ENCODE measurements at places on chromosomes 16 and 17.

GRCh38 chr17:72795941-72796340 is 296.5 kb downstream of the SLC39A11 start:
- no peak for DNase-seq

DNA sequence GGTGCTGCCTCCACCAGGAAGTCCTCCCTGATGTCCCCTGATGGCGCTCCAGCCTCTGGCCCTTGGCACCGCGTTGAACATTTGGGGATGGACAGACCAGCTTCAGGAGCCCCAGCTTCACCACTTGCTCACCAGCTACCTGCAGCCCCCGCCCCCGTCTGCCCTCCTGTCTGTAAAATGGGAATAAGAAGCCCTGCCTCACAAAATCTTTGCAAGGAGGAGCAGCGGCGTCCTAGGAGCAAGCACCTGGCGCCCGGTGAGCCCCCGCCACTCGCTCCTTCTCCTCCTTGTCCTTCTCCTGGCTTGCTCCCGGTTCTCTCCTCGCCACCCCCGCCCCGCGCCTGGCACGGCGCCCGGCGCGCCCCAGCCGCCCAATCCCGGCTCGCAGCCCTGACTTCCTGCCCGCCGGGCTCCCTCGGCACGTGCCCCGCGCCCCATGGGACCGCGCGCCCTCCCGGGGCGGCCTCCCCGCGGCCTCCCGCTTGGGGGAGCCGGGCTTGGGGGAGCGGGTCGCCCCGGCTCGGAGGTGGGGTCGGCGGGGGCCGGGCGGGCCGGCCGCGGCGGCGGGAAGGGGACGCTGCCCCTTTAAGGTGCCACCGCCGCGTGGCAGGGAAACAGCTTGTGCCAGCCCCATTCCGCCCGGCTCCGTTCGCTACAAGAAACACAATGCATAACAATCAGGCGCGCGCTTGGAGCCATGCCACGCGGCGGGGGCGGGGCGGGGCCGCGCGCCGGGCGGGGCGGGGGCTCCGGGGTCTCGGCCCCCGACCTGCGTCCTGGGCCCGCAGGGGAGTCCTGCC is 9.1 kb upstream of the PPP1R1B start:
- peak; percentile 41 for DNase-seq

- DNase-seq, result no peak
Measured at GRCh38 chr16:11658896-11659708, 9.2 kb upstream of the SNN start.

DNA sequence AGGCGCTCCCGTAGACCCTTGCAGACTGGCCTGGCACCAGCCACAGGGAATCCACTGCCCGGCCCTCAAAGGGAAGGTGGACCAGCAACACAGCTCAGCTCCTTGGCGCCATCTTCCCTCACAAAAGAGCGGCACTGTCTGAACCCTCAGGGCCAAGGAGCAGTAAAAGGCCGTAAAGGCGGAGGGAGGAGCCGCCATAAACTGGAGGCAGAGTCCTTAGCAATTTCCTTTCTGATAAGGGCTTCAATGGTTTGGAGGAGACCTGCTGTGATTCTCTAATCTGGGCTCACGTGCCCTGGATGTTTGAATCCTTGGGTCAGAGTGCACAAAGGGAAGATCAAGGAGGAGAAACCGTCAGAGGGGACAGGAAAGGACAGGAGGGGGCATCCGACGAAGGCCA is 15.5 kb upstream of the AXIN2 start:
- DNase-seq, result no peak

DNA sequence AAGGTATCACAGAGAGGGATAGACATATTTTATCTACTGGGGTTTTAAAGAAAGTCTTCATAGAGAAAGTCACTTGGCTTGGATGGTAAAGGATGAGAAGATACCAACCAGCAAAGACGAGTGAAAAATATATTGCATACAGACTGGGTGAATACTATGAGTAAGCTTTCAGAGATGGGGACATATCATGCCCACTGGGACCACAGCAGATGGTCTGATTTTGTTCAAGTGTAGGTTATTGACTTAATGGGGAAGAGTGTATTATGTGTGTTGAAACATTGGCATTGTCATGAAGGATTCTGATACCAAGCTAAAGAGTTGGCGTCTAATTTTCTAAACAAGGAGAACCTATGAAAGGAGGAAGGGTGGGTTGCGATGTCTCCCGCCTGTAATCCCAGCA is 13.8 kb upstream of the MMD start:
- DNase-seq, result no peak

DNA sequence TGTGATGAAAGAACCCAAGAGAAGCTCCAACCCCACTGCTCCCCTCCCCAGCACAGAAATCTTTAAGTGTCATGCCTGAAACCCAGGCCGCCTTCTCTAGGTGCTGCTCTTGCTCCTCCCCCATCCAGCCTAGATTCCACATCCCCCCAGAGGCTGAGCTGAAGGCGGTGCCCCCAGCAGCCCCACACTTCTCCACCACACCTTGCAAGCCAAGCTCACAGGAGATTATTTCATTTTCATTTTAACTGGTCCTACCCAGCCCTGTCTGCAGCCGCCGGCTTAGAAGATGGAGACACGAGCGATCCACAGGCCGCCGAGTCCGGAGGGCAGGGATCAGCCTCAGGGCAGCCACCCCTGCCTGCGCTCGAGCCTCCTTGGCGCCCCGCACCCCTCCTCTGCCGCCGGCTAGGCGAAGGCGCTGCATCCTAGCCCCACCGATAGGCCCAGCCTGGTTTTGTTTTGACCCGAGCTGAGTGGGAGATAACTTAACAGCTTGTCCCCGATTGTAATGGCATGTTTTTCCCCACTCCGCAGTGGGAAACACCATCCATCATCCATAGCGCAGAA is 125.3 kb downstream of the RBFOX3 start:
- DNase-seq, result no peak

DNA sequence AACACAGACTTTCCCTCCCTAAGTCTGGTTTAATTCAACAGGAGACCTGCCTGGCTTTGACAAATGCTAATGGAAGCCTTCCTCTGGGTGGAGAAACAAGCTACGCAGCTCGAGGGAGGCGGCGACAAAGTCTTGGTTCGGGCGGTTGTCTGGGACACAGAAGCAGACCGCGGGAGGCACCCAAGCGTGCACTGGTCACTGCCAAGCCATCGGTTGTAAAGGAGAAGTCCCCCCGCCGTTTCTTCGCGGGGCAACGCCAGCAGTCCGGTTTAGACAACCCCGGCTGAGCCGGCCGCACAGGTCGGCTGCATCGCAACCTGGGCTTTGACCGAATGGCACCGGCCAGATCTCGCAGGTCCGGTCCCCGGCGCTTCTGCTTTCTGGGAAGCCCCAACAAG is 586 bp downstream of the GLYR1 start:
- peak; percentile 3 for DNase-seq

- DNase-seq, result no peak
Measured at GRCh38 chr17:16926571-16927451, 45.1 kb downstream of the TNFRSF13B start.

DNA sequence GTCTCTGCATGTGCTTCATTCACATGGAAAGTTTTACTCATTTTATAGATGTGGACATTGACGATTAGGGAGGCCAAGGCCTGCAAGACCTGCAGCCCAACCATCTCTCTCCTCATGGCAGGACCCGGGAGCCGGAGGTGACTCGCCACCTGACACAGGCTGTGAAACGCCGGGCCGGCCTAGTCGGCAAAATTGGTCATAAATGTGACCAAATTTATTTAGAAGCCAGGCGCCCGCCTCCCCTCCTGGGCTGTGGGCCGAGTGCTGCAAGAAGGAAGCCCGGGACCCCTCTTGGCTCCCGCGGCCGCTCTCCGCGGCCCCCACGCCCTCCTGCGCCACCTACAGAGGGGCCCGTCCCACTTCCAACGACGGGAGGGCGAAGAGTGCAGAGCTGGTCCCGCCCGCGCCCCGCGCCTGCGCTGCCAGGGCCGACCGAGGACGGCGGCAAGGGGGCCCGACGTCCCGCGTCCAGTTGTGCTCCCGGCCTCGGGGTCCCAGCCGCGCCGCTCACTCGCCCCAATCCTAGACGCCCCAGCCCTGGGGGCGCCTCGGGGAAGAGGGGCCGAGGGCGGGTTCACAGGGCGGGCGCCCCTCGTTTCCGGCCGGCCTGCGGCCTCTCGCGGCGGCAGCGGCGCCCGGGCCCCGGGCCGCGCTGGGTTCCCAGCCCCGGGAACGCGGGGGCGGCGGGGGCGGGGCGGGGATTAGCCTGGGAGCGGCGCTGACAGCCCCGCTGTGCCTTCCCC is 47.5 kb downstream of the WNT3 start:
- DNase-seq, result no peak

GRCh38 chr16:997440-998051 is 16.0 kb downstream of the SOX8 start:
- DNase-seq, result peak; percentile 68

All from stimulated activated CD4-positive, alpha-beta T cell treated with anti-CD3 and anti-CD28 coated beads, Interleukin-1b, Interleukin-23, amount 100 ng/mL, for 4 hours (primary cell).